ENCODE measurements at places on chromosomes 5 and 9.

GRCh38 chr5:93267276-93267675, 313.7 kb downstream of the NR2F1-AS1 start:
- DNase-seq: no peak

- DNase-seq: no peak
These were observed 20.2 kb downstream of the RGS3 start for GRCh38 chr9:113483676-113484257.

- no peak for DNase-seq
These were observed 32.7 kb downstream of the HRH2 start for GRCh38 chr5:175690586-175690985.

- DNase-seq: no peak
These were observed 916.2 kb upstream of the DMAC1 start for GRCh38 chr9:8715788-8716187.
